ENCODE measurements at places on chromosomes 12 and 14.

- no peak for DNase-seq
Observed at GRCh38 chr14:56049536-56049935, 68.7 kb upstream of the PELI2 start.

DNA sequence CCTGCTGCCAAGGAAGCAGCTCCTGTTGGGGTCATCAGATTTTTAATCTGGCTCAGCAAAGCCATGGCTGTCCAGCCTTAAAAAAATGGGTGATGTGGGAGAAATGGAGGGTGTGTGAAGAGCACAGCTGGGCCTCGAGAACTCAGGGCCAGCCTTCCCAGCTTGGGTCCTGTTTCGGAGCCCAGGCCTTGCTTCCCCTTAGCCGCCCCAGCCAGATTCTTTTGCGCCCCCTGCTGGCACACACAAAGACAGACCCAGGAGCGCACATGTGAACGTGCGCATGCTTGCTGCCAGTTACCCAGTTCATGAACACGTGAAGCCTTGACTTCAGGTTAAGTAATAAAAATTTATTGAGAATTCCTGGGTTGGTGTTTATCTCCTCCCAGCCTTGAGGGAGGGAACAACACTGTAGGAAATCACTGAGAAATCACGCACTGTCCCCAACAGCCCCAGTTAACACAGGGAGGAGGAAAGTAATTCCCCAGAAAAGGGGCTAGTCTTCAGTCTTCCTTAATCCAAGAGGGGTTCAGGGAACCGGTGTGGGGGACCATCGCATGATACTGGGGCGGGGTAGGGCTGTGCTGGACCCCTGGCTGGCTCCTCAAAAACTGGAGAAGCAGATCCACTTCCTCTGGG, 5.3 kb downstream of the PHB2 start:
- DNase-seq: peak; percentile 87

GRCh38 chr12:2503762-2504161, 291.0 kb upstream of the FKBP4 start:
- no peak for DNase-seq

- peak; percentile 6 for DNase-seq
Observed at GRCh38 chr12:85057370-85057963, 21.3 kb downstream of the LRRIQ1 start.

DNA sequence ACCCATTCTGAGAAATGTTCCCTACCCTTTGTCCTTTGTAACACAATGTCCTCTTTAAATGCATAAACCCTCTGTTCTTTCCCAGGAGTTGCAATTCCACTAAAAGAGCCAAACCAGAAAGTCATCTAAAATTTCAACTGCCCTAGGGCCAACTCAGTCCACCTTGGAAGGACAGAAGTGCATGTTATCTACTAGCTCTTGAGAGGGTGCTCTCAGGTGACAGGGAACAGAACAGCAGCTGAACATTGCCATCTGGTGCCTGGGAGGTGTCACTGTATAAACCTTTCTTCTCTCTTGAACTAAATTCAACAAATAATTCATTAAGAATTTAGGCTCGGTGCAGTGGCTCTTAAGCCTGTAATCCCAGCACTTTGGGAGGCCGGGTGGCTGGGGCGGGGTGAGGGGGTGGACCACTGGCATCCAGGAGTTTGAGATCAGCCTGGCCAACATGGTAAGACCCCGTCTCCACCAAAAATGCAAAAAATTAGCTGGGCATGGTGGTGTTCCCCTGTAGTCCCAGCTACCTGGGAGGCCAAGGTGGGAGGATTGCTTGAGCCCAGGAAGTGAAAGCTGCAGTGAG, 10.3 kb upstream of the FERMT2 start:
- peak; percentile 61 for DNase-seq

DNA sequence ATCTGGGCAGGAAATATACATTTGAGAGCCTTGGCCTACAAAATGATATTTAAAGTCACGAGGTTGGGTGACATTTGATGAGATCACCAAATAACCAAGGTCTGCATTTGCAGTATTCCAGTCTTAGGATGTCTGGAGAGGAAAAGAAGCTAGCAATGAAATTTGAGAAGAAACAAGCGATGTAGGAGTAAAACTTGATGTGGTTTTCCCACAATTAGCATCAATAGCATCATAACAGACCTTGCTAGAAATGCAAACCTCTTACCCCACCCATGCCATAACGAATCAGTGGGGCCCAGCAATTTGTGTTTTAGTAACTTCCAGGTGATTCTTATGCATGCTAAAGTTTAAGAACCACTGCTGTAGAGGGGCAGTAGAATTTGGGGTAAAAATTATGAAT, 219.9 kb downstream of the PPFIA2 start:
- DNase-seq: no peak

GRCh38 chr12:29769162-29769858, 14.4 kb downstream of the TMTC1 start:
- no peak for DNase-seq

DNA sequence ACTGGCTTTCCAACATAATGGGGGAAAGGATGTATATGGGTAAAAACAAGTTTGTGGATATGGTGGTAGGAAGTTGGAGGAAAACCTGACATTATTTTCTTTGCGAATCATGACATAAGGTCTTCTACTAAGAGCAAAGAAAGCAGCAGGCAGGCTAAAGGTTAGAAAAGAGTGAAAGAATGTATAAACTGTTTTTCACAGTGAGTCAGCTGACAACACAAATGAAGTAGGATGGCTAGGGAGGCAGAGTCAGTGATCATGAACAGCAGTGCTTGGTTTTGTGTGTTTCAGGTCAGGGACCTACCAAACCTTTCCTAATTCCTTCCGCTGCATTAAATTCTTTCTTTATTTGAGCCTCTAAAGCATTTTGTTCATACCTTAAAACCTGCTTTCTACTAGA, 46.3 kb upstream of the CATSPERB start:
- DNase-seq: no peak

- DNase-seq: no peak
Observed at GRCh38 chr14:61330511-61330910, 9.1 kb downstream of the PRKCH start.

DNA sequence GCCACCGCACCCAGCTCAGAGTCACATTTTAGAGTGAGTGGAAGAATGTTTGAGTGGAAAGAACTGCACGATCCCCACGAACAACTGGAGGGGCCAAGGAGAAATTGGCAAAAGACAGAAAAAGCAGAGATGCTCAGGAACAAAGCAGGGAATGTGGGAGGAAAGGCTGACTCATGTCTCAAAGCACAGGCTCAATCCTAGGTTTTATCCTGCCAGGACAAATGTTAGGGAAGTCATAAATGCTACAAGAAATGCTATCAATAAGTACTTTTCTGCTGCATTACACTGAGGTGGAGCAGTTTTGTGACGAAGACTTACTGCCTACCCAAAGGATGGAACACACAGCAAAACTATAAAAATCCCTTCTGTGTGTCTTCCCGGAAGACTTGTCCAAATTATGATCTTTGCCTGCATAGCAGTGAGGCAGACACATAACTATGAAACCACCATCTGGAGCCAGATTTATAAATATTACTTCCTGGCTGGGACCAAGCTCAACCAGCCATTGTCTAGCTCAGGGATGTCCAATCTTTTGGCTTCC, 26.7 kb downstream of the NIN start:
- DNase-seq: no peak

DNA sequence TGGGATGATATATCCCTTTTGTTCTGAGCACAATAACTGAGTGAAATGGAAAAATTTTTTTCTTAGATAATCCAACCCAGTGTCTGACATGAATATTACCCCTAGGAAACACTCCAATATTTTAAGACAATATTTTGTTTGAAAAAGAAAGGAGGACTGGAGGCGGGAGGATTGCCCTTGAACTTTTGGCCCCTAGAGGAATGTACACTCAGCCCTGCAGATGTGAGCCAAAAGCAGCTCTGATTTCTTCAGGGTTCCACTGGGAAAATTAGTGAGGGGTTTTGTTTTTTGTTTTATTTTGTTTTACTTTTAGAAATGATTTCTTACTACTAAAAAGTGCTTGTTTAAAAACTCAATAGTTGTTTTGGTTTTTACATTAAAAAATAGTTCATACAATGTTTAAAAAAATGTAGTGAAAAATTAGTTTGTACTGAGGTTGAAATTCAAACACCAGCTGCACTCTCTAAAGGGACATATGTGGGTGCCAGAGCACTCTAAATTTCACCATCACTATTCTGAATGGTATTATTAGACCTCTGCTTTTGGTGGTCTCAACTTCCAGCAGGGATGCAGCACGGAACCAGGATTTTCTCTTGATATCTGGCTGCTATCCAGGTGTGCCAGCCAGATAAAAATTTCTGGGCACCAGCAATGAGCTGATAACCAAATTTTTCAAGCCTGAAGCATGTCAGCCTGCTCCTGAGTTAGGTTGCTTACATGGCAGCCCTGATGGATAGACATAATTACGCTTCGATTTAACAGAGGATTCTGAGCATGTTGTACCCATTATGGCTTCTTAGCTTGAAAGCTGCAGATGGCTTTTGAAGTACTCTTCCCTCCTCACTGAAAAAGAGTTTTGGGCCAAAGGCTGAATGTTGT, 141.9 kb downstream of the ANO6 start:
- no peak for DNase-seq

- no peak for DNase-seq
Observed at GRCh38 chr12:90333939-90334338, 621.0 kb downstream of the CCER1 start.

- DNase-seq: no peak
Observed at GRCh38 chr12:114339626-114340025, 66.3 kb downstream of the TBX5 start.

- no peak for DNase-seq
Observed at GRCh38 chr12:12207746-12208145, 59.1 kb downstream of the LRP6 start.

DNA sequence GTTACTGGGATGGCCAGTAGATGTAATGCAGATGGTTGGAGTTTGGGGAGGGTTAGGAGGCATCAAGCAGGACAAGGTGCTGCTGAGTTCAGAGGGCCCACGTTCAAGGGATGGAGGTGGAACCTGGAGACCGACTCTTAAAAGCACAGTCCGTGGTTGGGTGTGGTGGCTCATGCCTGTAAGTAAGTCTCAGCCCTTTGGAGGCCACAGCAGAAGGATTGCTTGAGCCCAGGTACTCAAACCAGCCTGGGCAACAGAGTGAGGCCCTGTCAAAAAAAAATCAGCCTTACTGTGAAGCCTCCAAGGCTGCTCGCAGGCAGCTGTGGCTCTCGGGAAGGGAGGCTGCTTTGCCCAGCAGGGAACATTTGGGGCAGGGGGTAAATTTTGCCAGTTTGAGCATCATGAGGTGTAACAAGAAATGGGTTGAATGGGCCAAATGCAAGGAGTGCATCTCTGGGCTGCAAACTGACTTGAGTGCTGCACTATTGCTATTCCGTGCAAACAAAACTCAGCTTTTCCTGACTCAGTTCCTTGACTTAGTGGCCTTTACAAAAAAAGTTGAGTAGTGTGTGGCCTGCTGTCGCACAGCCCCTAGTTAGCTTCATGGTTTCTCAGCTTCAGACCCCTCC, 55.0 kb downstream of the ANAPC7 start:
- DNase-seq: no peak

- DNase-seq: no peak
Observed at GRCh38 chr14:95896498-95897135, 20.0 kb downstream of the TUNAR start.

DNA sequence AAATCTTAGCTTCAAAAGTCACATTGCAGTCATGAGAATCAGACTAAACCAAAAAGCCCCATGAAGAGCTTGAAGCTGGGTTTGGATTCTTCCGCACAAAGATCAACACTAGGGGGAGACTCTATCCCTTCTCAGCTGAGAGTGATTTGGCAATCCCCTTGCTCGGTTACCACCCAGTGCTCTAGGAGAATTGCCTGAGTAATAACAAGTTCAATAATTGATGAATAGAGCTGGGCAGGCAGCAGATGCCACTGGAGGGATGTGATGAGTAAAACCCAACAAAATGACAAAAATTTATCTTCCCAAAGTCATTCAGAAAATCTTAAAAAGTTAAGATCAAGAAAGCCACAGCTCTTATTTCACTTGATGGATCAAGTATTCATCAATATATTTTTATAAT, 185.6 kb upstream of the ARID2 start:
- peak; percentile 64 for DNase-seq

- peak; percentile 0 for DNase-seq
Observed at GRCh38 chr12:27922531-27923139, 49.9 kb downstream of the PTHLH start.

- no peak for DNase-seq
Observed at GRCh38 chr14:29930283-29930682, 2.6 kb upstream of the PRKD1 start.

GRCh38 chr12:76337583-76337982, 10.6 kb downstream of the BBS10 start:
- DNase-seq: no peak

GRCh38 chr14:102957222-102957621, 34.8 kb downstream of the AMN start:
- DNase-seq: no peak

GRCh38 chr12:53345486-53346188, 9.5 kb upstream of the SP7 start:
- DNase-seq: no peak

DNA sequence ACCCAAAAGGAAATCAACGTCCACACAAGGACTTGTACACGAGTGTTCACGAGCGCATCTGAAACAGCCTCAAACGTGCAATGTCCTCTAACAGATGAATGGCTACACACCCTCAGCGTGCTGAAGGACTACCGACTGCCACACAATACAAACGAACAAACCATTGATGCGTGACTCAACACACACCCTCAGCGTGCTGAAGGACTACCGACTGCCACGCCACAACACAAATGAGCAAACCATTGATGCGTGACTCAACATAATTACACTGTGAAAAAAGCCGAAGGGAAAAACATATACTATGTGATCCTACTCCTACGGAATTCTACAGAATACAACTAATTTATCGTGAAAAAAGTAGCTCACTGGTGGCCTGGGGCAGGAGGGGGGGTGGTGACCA, 25.1 kb upstream of the BTBD6 start:
- no peak for DNase-seq
